ENCODE measurements at places on chromosomes 12 and 14.

DNA sequence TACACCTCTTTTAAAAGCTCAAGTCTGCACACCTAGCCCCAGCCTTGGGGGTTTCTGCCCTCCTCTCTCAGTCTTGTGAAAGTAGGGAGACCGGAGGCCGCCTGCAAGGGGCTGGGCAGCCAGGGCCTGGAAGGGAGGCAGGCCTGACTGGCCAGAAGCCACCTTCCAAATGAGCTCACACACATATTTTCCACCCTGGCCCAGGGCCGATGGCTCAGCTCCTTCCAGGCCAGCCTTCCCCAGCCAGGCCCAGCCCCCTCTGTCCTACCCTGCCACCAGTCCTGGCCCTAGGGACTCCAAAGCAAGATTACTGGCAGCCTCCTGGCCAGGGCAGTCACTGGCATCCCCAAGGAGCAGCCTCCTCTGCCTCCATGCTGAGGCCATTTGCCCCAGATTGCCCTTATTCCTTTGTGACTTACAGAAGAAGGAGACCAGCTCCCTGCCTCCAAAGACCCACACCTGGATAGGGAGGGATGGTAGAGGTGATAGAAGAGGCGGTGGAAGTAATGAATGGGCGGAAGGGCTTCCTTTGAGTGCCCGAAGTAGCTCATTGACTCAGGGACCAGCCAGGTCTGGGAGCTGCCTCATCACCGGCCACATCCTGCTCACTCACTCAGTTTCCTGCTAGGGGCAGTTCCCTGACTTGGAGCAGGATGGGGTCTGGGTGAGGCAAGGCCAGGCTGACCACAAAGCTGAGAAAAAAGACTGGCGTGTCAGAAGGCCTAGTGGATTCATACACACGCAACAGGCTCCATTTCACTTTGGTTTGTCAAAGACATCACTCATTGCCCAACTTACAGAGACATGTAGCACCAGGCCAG is 14.8 kb downstream of the MMP14 start:
- DNase-seq, result no peak

DNA sequence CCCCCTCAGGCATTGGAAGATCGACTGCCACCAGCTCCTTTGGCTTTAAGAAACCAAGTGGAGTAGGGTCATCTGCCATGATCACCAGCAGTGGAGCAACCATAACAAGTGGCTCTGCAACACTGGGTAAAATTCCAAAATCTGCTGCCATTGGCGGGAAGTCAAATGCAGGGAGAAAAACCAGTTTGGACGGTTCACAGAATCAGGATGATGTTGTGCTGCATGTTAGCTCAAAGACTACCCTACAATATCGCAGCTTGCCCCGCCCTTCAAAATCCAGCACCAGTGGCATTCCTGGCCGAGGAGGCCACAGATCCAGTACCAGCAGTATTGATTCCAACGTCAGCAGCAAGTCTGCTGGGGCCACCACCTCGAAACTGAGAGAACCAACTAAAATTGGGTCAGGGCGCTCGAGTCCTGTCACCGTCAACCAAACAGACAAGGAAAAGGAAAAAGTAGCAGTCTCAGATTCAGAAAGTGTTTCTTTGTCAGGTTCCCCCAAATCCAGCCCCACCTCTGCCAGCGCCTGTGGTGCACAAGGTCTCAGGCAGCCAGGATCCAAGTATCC is 288.7 kb downstream of the NAV3 start:
- no peak for DNase-seq

DNA sequence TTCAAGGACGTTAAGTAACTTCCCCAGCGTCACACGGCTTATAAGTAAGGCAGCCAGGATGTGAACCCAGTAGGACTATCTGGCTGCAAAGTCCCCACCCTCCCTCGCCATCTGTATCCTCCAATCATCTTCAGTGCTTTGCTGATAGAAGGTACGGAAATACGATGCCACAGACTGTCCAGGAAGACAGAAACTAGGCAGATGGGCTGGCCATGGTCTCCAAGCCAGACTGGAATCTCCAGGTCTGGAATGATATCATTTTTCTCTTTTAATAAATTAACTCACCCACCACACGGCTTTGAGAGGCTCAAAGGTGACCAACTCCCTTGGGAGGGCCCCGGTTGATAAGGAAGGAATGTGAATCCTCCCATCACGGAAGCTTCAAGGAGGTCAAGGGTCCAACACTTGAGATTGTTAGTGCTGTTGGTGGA is 16.3 kb upstream of the BDKRB1 start:
- no peak for DNase-seq

GRCh38 chr12:18222699-18223098 is 38.6 kb upstream of the PIK3C2G start:
- no peak for DNase-seq

- peak; percentile 42 for DNase-seq
Observed at GRCh38 chr14:33950320-33951182, at the start of gene EGLN3. Gene EGLN3, minus strand, starts transcription at chr14:33951074. Its CDS starts 322 bp downstream, at chr14:33950752.

GRCh38 chr12:132014092-132014914 is 64.6 kb downstream of the EP400 start:
- DNase-seq, result no peak

GRCh38 chr14:35121026-35121886 is 534 bp downstream of the PPP2R3C start:
- peak; percentile 6 for DNase-seq

DNA sequence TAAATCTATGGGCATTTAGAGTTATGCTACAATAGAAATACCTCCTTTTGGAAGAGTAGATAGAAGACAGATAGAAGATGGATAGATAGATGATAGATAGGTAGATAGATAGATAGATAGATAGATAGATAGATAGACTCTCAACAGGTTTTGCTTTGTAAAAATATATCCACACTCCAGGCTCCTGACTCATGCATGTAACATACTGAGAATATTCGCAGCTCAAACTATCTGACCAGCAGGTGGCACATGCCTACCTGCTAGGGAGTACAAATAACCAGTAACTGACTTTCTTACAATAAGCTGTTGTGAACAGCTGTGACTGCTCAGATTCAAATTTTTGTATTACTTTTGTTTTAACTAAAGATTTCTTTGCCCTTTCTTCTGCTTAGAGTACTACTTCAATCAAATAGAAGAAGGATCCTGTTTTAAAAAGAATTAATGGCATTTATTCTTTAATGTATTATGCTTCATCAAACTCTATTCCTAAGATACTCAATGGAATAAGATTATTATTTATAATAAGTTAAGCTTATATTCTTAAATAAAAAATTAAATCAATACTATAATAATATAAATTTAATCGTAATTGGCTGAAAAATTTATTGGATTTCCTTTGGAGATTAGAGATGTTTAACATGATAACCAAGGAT is 15.8 kb upstream of the CPNE8 start:
- no peak for DNase-seq

- no peak for DNase-seq
Observed at GRCh38 chr12:1778911-1779310, 41.5 kb upstream of the LRTM2 start.

Measured in activated CD4-positive, alpha-beta T cell treated with anti-CD3 and anti-CD28 coated beads, Interleukin-2, amount 50 U/mL, for 1 hour (primary cell).